Effector CD4-positive, alpha-beta T cell (primary cell): ENCODE measurements at places on chromosomes 4 and X.

GRCh38 chr4:8274765-8275547, 5.4 kb downstream of the HTRA3 start:
- no peak for DNase-seq

DNA sequence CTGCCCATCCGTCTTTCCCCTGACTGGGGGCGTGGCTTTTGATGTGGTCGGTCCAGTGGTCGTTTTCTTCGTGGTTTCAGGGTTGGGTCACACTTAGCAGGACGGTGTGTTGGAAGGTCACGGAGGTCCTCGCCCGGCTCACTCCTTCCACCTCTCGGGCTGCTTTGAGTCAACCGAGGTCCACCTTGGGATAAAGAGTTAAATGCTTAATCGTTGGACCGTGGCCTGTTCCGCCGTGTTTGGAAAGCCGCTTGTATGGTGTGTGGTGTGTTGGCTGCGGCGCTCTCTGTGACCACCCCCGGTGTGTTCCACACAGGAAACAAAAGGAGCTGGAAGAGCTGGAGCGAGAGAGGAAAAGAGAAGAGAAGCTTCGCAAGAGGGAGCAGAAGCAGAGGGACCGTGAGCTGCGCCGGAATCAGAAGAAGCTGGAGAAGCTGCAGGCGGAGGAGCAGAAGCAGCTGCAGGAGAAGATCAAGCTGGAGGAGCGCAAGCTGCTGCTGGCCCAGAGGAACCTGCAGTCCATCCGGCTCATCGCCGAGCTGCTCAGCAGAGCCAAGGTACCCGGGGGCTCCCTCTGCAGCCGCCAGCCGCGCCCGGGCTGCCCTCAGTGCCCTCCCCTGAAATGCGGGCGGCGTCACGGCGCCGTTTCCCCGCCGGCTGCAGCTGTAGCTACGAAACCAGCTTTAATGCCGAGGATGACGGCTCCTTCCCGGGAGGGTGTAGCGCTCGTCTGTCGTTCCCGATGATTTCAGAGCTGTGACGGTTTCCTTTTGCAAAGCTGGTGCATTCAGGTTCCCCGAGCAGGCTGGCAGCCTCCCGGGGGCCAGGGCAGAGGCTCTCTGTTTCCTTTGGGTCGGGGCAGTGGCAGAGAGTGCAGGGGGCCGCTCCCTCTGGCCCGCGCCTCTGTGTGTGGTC, 7.7 kb downstream of the AKAP17A start:
- DNase-seq, result no peak

DNA sequence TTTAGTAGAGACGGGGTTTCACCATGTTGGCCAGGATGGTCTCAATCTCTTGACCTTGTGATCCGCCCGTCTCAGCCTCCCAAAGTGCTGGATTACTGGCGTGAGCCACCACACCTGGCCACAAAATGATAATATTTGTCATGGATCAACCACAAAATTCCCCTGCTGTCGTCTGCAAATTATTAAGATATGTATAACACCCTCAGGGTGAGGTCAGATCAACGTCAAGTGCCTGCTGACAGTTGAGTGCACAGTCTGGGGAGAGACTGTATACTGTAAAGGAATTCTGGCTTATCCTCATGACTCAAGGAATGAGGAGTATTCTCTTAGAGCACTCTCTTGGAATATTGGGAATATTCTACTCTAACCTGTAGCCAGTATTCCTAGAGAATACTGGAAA, 11.2 kb downstream of the EPGN start:
- DNase-seq, result no peak

- DNase-seq, result no peak
Measured at GRCh38 chrX:73289039-73289438, 74.4 kb upstream of the NAP1L2 start.

GRCh38 chr4:86359944-86360478, at the start of gene MAPK10:
TSS of gene MAPK10 (minus strand) at chr4:86360053.
- no peak for DNase-seq

DNA sequence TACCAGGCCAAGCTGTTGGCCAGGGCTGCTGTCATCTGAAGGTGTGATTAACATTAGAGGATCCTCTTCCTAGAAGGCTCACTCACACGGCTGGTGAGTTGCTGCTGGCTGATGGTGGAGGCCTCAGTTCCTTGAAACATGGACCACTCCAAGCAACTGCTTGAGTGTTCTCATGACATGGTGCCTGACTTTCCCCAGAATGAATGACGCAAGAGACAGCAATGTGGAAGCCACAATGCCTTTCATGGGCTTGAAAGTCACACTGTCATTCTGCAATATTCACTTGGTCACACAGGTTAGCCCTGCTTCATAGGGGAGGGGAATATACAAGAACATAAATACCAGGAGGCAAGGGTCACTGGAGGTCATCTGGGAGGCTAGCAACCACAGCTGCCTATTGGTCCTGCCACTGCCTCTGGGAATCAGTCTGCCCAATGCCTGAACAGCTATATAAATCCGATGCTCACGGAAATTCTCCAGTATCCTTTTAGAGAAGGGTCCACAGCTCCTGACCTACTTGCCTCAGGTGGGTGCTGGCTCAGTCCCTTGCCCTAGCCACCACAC, 97.1 kb upstream of the MAML3 start:
- DNase-seq, result no peak

DNA sequence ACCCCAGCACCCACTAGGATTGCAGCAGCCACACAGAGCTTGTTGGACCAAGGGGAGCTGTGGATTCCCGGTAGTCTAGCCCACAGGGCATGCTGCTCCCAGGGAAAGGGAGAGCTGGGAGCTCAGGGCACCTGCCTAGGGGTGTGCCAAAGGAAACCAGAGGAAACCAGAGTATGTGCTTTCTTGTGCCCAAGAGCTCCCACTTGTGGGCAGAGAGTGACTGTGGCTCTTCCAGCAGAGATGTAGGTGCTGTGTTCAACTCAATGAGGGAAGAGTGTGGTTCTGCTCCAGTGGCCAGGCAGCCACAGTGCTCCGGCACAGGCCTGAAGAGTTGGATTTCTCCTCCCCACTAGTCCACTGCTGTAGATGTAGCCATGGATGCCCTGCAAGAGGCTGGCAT, 1050.0 kb upstream of the INTU start:
- no peak for DNase-seq

GRCh38 chrX:22012051-22012450, 20.1 kb upstream of the PHEX start:
- no peak for DNase-seq

DNA sequence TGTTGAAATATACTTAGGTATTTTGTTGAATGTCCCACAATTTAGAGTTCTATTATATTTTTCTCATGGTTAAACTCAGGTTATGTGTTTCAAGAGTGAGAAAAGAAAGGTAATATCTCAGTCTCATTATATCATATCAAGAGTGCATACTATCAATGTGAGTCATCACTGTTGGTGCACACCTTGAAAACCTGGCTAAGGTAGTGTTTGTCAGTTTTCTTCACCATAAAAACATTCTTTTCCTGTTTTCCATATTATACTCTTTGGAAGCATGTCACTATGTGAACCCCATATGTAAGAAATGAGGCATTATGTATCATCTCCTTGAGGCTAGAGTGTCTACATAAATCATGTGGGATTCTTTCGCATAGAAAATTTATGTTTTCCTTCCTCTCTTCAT, 307.6 kb upstream of the CTSO start:
- DNase-seq, result no peak

- no peak for DNase-seq
Measured at GRCh38 chr4:11635342-11635741, 206.6 kb upstream of the HS3ST1 start.

DNA sequence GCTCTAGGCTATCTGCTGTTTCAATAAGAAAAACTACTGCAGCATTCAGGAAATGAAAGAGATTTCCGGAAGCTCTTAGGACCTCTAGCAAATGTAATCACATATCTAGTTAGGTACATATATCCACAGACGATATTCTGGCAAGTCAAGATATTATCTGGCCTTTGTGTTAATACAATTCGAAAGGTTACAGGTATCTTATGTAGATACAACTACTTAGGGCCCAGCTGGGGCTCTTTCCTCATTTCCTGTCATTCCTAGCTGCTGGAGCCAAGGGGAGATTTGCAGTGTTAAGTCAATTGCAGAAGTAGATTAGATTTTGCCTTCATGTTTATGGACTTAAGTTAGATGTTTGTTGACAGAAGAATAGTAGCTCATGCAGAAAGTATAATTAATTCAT, 299.5 kb downstream of the ARHGAP24 start:
- no peak for DNase-seq

DNA sequence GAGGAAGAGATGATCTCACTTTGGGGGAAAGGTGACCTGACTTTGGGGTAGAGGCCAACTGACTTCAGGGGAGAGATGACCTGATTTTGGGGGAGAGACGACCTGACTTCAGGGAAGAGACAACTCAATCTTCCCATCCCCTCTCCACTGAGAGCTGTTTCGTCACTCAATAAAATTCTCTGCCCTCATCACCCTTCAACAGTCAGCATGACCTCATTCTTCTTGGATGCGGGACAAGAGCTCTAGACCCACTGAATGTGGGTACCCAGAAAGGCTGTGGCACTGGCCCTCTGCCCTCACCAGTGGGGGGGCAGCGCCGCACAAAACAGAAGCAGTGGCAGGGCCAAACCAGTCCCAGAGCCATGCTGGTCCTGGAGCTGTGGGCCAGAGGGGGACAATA, 34.6 kb downstream of the ATXN3L start:
- DNase-seq, result no peak

GRCh38 chr4:74796631-74797030, 2.3 kb upstream of the BTC start:
- no peak for DNase-seq

DNA sequence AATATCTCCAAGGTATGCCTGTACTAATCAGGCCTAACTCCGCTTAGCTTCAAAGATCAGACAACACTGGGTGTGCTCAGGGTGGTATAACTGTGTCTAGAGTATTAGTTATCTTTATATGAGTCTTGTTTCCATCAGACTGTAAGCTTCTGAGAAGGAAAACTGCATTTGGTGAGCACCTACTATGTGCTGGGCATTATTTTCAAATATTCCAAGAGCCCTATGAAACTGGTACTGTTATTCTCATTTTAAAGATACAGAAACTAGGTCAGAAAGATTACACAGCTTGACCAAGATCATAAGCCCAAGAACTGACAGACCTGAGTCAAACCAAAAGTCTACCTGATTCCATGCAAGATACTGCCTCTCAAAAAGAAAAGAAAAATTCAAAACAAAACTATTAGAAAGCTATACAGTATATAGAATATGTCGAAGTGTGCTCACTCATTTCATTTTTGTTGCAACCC, 44.4 kb downstream of the LRBA start:
- no peak for DNase-seq

DNA sequence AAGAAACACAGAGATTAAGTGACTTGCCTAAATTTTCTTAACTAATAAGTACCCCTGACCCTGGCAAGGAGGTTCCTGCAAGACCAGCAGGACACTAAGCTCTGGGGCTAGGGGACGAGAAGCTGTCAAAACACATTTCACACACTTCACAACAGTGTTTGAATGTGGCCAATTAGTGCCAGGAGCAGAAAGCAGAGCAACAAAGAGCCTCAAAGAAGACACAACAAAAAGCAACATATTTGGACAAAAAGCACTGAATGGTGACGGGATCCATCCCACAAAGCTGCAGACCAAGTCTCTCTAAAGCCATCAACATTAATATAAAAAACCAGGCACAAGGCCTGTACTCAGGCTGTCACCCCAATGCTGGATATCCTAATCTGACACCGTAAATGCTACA, 361.9 kb upstream of the RASGEF1B start:
- no peak for DNase-seq

DNA sequence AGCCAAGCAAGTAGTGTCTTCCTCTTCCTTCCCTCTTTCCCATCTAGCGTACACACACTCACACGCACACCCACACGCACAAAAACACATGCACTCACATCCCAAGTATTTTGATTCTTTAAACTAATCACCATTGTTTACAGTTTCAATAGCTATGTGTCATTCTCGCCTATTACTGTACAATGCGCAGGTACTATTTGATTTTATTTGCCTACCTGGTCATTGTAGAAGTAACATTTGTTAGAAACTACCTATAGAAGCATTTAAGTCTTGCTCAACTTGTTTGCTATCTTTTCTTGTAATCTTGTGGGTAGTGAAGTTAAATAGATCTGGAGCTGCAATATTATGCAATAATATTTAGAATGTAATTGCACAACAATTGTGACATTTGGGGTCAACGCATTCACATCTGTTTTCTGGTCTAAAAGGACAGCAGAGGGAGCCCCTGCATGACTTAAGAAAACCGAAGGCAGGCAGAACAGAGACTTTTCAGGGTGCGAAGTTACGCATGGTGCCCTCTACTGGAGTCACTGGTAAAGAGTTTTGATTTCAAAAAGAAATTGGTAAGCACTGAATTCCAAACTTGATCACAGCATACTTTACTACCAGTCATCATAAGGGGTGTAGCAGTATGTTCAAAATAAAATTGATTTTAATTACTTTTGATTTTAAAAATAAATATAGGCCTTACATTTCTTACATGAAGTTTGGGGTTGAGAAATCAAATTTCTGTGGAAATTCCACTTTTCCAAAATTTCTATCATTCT, 503.3 kb upstream of the FAM241A start:
- no peak for DNase-seq

DNA sequence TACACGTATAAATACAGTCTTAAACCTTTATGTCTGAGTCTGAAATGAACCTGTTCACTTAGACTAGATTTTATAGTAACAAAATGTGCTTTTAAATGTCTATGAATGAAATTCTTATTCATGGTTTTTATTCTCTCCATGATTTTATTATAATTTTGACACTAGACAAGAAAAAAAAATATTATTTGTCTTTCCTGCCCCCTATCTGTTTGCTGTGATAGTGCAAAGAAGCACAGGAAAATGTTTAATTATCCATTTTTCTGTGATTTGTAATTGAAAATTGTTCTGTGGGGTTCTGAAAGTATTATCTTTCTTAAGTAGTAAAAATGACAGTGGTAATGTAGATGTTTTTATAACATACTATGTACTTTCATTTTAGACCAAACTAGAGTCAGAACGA, 52.0 kb downstream of the INTS6L start:
- no peak for DNase-seq

DNA sequence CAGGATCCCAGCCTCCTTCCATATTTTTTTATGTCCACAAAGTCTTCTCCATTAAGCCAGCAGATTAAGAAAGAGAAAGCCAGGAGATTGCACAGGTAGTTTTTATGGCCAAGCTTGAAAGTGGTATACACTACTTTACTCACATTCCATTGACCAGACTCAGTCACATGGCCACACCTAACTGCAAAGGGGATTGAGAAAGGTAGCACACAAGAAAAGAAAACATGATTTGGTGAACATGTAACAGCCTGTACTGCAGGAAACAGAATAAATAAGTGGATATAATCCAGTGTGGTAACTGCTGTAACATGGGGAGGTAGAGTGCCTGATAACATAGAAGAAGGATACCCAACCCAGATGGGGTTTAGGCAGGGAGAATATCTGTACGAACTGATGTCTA, 43.9 kb downstream of the HOPX start:
- DNase-seq, result no peak

- no peak for DNase-seq
Measured at GRCh38 chr4:173171098-173171497, 2.5 kb downstream of the GALNT7 start.

- DNase-seq, result no peak
Measured at GRCh38 chrX:110383414-110383813, 24.8 kb downstream of the RTL9 start.

GRCh38 chrX:31547416-31547815, 475.6 kb upstream of the FTHL17 start:
- no peak for DNase-seq

- no peak for DNase-seq
Measured at GRCh38 chrX:38880296-38880854, 79.1 kb downstream of the MID1IP1 start.

GRCh38 chr4:98657531-98658286, 702 bp downstream of the TSPAN5 start:
- no peak for DNase-seq

GRCh38 chr4:128256539-128256938, 31.1 kb downstream of the PGRMC2 start:
- DNase-seq, result no peak

GRCh38 chrX:12987900-12988594, 13.1 kb downstream of the TMSB4X start:
- DNase-seq, result no peak
